Kidney glomerular epithelial cell (primary cell): ENCODE measurements at places on chromosomes 7 and 10.
A peak's percentile ranks its signal among the peaks of the same experiment; 100 is the strongest.

DNA sequence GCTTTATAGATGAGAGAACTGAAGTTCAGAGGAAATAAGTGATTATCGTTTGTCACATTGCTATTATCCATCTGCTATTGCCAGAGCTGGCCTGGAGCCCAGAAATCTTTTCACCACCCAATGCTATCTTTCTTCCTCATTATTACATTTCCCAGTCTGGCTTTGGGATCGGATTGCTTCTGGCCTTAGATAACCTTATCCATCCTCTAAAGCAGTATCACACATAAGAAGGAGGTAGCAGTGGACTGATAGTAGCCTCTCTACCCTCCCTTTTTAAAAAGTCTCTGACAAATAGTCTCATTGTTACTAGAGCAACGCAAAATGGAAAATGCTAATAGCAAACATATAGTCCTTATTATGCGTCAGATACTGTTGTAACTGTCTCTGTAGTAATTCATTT, 1.3 kb upstream of the CLDN12 start:
- no peak for DNase-seq

- DNase-seq = peak; percentile 57
These were observed 3.0 kb downstream of the AFAP1L2 start for GRCh38 chr10:114401195-114401791.

GRCh38 chr10:131810805-131811629, 89.8 kb upstream of the PPP2R2D start:
- no peak for DNase-seq

DNA sequence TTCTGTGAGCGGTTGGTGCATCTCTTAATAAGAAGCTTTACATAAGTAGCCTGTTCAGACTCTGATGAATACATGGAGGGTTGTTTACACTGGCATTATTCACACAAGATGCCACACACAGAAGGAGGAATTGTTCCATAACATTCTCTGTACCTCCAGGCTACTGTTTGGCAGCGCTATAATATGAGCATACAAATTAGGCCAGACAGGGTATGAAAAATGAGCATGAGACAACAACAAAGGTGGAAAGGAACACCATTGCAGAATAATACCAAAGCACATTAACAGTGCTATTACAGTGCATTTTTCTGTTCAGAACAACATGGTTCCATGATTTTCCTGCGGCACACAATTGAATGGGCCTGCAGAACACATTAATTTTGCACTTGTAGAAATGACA, 417.2 kb upstream of the C7orf33 start:
- no peak for DNase-seq

DNA sequence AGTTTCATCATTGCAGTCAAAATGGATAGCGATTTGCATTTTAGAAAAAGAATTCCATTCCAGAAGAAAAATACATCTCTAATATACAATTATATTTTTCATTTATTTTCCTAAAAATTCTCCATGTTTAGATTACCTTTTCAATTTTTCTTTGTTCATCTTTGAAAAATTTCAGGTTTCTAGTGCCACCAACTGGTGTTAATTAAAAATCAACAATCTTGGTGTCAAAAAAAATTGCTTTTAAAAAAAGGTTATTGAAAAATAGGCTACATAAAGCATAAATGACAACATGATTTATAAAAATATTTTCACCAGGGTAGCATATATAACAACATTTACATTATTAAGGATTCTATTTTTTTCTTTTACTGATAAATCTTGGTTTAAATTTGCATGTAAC, 53.0 kb downstream of the CCDC186 start:
- no peak for DNase-seq

DNA sequence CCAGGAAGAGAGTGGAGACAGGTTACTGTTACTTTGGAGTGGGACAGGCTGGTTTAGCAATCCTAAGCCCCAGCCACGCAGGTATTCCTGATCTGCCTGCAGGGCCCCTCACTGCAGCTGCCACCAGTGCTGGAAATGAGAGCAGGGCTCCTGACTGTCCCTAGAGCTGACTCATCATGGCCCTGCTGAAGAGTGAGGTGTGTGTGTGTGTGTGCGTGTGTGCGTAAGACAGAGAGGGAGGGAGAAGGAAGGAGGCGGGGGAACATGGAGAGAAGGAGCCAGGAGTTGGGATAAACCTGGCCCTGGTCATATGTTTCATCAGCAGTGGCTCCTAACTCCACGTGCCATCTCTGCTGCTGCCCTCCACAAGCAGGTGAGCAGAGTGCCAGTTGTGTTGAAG, 3.6 kb downstream of the FOXI2 start:
- DNase-seq = no peak

DNA sequence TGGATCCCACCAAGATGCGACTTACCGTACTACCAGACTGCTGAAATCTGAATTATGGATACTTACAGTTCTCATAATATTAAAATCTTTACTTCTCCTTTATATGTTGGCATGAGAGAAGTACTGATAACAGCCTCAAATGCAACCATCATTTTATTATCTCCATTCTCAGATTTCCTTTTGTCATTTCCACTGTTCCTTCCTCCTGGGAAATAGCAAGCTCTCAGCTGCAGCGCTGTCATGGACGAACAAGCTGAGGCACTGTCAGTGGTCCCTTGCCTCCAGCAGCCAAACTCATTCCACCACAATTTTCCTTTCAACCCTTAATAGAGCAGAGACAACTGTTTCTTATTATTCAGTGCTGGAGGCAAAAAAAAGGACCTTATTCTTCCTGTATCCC, 478.4 kb downstream of the ARL4A start:
- no peak for DNase-seq

DNA sequence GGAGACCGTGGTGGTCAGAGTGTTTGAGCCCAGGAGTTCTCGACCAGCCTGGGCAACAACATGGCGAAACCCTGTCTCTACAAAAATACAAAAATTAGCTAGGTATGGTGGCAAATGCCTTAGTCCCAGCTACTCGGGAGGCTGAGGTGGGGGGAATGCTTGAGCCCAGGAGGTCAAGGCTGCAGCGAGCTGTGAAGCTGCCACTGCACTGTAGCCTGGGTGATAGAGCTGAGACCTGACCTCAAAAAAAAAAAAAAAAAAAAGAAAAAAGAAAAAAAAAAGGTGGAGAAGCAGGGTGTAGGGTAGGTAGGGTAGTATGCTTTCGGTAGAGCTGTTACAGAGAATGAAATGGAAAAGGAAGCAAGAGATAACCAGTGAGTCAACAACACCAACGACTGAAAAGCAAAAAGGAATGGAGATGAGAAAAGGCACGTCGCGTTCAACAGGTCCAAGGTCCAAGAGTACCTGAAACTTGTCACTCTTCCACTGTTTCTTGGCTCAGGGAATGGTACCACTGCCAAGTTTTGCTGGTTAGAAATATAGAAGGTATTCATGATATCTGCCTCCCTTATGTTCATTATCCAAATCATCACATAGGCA, 4.3 kb upstream of the RSBN1L start:
- no peak for DNase-seq

GRCh38 chr7:30469303-30469702, 9.3 kb downstream of the NOD1 start:
- DNase-seq = peak; percentile 89
